ENCODE measurements at places on chromosomes 12 and 14.

DNA sequence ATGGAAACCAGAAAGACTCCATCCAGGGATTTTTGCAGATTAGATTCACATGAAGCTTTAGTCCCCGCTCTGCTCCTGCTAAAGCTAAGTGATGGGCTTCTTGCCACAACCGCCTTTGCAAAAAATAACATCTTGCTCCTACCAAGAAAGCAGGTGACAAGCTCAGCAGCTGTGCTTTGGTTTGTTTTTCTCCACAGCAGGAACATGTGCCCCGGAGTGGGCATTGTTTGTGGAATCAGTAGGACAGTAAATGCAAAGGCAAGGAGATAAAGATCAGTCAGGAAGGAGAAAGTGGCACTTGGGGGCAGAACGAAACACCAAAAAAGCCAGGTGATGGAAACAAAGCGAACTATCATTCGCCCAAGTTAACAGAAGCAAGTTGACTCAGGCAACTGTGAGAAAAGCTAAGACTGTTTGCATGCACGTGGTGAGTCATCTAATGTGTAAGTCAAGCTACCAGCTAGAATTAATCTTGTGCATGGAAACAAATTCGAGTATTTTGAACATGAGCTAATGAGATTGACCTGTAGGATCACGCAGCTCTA is 165.5 kb upstream of the PLXNC1 start:
- no peak for DNase-seq

DNA sequence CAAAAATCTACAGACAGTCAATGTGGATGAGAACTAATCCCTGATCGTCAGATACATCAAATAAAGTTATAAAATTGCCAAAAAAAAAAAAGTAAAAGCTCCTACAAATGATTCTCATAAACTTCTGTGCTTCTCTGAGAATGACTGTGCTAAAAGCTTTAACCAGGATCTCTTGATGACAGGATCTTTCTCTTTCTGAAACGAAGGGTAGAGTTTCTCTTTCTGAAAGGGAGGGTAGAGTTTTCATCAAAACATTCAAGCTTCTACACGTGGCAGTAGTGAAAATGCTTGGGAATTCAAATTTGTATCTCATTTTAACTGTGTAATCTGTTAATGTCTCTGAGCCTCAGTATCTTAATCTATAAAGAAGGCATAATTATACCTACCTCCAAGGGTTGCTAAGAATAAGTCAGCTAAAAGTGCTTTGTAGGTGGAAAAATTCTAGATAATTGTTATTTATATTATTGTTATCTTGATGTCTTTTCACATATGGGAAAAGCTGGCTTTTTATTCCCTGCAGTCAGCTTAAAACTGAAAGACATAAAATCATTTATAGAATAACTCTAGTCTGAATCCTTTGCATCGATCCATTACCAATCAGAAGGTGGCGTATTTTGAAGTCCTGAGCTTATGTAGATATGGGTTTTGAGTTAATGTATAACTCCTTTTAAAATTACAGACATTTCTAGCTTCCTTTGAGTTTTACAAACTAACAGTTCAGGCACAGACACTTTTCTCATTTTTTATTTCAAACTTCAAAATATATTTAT is 157.4 kb downstream of the DACT1 start:
- no peak for DNase-seq

DNA sequence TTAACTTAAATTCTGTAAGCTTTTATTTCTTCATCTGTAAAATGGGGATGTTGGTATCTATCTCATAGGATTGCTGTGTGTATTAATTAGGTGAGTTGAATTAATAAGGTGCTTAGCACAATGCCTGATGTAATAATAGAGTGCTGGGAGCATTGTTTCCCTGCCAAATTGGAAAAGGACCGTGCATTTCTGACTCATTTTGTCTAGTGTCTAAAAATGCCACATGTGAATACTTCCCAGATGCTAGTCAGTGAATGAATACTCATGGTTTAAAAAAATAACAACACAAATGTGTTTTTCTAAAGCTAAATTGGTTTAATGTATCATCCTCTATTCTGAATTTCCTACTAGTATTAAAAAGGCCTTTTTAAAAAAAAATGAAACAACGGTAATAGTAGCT is 45.4 kb upstream of the NEDD1 start:
- no peak for DNase-seq

GRCh38 chr12:117874842-117875434 is 93.9 kb downstream of the KSR2 start:
- DNase-seq: peak; percentile 26

DNA sequence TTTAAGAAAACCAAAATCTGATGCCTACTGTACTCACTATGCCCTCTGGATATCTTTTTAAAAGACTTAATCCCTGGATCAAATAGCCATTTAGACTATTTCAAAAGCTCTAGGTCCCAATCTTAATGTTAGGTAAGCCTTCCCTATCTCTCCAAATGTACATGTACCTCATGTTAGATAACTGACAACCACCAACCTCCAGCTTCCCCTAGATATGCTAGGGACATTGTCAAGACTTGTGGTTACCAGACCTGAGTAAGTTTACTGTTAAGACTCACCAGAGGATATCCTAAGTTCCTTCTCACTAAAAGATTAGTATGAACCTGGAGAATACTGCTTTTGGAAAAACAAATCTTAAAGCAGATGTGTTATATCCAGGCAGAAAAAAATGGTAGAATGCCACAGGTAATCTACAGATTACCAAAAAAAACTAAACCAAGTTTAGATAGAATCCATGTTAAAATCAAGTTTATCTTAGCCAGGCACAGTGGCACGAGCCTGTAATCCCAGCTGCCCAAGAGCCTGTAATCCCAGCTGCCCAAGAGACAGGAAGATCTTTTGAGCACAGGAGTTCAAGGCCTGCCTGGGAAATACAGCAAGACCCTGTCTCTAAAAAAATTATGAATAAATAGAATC is 9.7 kb downstream of the NAP1L1 start:
- no peak for DNase-seq

- DNase-seq: no peak
These were observed 231.2 kb downstream of the ETNK1 start for GRCh38 chr12:22856178-22856577.

All from activated T-helper 1 cell treated with anti-CD3 and anti-CD28 coated beads, Interleukin-2, amount 50 U/mL, for 16 hours (primary cell).